Body of pancreas (tissue), 4 donors: ENCODE measurements at places on chromosomes 1 and 21.

DNA sequence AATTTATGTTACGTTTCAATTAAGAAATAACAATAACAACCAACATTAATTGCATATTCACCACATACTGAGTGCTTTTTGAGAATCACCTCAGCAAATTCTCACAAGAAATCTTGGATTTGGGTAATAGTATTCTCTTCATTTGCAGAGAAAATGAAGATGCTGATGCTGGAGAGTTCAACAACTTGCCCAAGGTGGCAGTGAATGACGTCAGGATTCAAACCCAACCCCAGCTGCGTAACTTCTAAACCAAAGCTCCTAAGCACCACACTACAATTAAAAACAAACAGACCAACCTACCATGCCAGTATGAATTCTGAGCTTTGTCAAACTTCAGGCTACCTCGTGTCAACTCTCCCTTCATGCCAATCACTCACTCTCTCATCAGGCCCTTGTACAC lies 46.7 kb upstream of the GJB5 start:
- H3K4me1 ChIP-seq, result no peaks in the 10 kb centered on the region
- H3K36me3 ChIP-seq, result no peaks in the 10 kb centered on the region
- H3K27ac ChIP-seq, result no peak overlapping the region
- no peaks in the 10 kb centered on the region for H3K27me3 ChIP-seq
- DNase-seq, result no peak

- H3K27ac ChIP-seq, result no peak overlapping the region
- DNase-seq, result no peak
Observed at GRCh38 chr1:110481968-110482623, 31.1 kb downstream of the PROK1 start.

DNA sequence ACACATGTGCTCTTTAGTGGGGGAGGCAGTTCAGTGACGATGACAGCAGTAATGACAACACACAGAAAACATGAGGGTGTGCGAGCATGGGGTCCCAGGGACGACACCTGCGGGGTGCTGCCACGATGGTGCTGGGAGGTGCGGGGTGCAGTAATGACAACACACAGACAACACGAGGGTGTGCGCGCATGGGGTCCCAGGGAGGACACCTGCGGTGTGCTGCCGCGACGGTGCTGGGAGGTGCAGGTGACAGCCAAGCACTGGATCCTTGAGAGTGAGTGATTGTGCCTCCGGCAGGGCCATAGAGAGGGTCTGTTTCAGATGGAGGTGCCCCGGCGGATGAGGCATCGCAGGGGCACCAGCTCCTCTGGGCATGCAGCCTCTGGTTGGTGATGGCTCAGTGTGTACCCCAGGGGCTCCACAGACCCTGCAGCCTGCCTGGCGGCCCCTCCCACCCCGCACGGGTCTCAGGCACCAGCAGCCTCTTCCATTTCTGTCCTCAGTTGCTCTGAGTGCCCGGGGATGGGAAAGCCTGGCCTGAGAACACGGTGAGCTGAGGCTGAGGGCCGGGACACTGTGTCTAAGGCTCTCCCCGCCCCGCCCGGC lies 191.7 kb upstream of the ARHGEF16 start:
- H3K36me3 ChIP-seq, result no peaks in the 10 kb centered on the region
- no peak overlapping the region for H3K4me3 ChIP-seq
- no peak overlapping the region for H3K27ac ChIP-seq
- H3K27me3 ChIP-seq, result no peaks in the 10 kb centered on the region

DNA sequence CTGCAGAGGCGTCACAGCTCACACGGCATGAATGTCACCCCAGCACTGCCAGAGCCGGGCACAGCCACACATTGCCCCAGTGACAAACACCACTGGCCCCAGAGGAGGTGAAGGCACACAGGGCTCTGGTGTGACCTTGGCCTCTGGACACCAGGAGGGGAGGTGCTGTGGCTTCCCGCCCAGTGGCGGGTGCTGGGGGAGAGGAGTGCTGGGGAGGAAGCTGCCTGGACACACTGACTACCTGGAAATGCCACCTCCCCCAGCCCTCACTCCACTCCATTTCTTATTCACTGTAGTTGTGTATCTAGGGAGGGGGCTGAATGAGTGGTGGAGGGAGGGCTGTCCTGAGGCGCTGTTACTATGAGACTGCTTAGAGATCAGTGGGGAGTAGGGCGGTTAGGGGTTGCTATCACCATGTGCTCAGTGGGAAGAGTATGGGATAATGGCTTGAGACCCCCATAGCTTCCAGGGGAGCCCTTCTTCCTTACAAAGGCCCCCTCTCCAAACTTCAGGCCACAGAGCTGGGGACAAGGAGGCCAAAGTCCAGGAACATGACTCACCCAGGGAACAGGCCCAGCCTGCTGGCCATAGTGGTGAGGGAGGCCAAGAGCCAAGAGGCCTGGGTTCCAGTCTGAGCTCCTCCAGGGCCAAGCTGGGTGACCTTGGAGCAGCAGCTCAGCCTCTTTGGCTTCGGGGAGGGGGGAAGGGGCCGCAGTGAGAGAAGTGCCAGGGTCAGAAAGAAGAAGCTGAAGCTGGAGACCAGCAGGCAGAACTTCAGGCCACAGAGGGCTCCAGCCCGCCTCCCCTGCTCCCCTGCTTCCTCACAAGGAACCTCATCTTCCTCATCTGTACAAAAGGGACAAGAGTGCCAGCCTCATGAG lies 40.1 kb downstream of the AHDC1 start:
- H3K27me3 ChIP-seq, result no peaks in the 10 kb centered on the region
- H3K36me3 ChIP-seq, result no peaks in the 10 kb centered on the region
- peak overlapping the region; percentile 93 for H3K27ac ChIP-seq

GRCh38 chr1:91427741-91428140 lies 23.1 kb upstream of the HFM1 start:
- H3K4me1 ChIP-seq, result no peaks in the 10 kb centered on the region
- no peaks in the 10 kb centered on the region for H3K27me3 ChIP-seq
- H3K4me3 ChIP-seq, result no peak overlapping the region
- no peaks in the 10 kb centered on the region for H3K36me3 ChIP-seq
- no peak for DNase-seq

DNA sequence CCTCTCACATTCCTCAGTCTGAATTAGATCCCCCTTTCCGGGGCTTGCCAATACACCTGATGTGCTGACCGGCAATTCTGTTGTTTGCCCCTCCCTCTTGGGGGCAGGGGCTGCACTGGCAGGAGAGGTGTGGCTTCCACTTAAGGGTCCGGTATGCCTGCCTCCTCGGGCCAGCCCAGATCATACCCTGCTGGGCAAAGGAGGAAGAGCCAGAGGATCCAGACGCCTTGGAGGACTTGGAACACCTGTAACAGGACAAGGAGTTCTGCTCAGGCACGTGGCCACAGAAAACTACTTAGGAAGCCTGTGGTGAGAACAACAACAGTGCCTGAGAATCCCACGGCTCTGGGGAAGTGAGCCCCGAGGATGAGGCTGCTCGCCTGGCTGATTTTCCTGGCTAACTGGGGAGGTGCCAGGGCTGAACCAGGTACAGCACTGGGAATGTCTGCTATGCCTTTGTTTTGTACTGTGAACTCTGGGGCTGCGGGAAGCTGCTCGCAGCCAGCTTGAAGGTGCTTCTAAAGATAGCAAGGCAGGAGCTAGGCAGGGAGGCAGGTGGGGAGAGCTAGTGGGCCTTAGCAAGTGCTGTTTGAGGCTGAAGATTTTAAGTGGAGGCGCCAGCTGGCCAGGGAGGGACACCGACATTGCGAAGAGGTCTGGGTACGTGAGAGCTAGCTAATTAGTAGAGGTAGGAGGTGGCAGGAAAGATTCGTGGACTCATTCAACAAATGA lies at the start of gene SMPDL3B:
SMPDL3B (plus strand) TSS at position 183 of the 732 bp plus-strand sequence; CDS start at position 367, 184 bp downstream.
- peak; percentile 86 for DNase-seq
- no peaks in the 10 kb centered on the region for H3K27me3 ChIP-seq
- peaks cover 14% of the 10 kb centered on the region for H3K4me1 ChIP-seq
- H3K27ac ChIP-seq, result peak within 1 kb of the TSS; percentile 65
- no peaks in the 10 kb centered on the region for H3K36me3 ChIP-seq
- H3K4me3 ChIP-seq, result peak within 1 kb of the TSS; percentile 34

- no peaks in the 10 kb centered on the region for H3K36me3 ChIP-seq
- peak overlapping the region; percentile 88 for H3K27ac ChIP-seq
- H3K4me1 ChIP-seq, result peaks cover 50% of the 10 kb centered on the region
- DNase-seq, result peak; percentile 56
- peak overlapping the region; percentile 85 for H3K4me3 ChIP-seq
Observed at GRCh38 chr21:26169061-26169610, 1.4 kb downstream of the APP start.

- H3K27ac ChIP-seq, result no peak overlapping the region
- H3K4me3 ChIP-seq, result no peak overlapping the region
- DNase-seq, result no peak
- H3K36me3 ChIP-seq, result no peaks in the 10 kb centered on the region
- H3K4me1 ChIP-seq, result no peaks in the 10 kb centered on the region
- H3K27me3 ChIP-seq, result no peaks in the 10 kb centered on the region
Observed at GRCh38 chr1:237875291-237875690, 15.4 kb downstream of the ZP4 start.

DNA sequence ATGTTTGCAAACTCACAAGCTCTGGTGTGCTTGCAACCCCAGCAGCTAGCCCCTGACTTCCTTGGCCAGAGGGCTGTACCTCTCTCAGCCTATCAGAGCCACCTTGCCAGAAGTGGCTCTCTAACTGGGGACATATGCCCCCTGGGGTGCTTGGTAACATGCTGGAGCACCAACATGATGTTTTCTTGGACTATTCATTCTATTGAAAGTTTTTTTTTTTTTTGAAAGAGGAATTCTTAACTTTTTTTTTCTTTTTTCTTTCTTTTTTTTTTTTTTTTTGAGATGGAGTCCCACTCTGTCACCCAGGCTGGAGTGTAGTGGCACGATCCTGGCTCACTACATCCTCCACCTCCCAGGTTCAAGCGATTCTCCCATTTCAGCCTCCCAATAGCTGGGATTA lies 14.7 kb upstream of the CAPN8 start:
- no peaks in the 10 kb centered on the region for H3K4me1 ChIP-seq
- H3K36me3 ChIP-seq, result no peaks in the 10 kb centered on the region
- no peak overlapping the region for H3K4me3 ChIP-seq
- H3K27ac ChIP-seq, result no peak overlapping the region

DNA sequence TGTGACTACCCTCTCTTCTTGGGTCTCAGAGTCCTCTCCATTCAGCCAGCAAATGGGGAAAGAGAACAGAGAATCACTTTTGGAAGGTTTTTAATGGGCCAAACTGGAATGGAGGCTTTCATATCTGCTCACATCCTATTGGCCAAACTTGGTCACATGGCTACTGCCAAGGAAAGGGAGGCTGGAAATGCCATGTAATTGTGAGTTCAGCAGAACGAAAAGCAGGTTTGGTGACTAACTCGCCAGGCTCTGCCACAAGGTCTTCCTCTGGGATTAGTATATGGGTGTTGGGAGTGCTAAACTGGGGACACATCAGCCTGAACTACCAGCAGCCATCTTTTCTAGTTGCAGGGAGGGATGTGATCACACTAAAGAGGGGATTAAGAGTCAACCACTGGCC lies 19.2 kb downstream of the RD3 start:
- no peak overlapping the region for H3K27ac ChIP-seq
- H3K36me3 ChIP-seq, result no peaks in the 10 kb centered on the region
- no peak for DNase-seq
- peaks cover 24% of the 10 kb centered on the region for H3K4me1 ChIP-seq
- no peak overlapping the region for H3K4me3 ChIP-seq

GRCh38 chr1:151062741-151063371 lies 2.7 kb downstream of the MLLT11 start:
- no peaks in the 10 kb centered on the region for H3K36me3 ChIP-seq
- no peak overlapping the region for H3K27ac ChIP-seq
- no peak overlapping the region for H3K4me3 ChIP-seq

DNA sequence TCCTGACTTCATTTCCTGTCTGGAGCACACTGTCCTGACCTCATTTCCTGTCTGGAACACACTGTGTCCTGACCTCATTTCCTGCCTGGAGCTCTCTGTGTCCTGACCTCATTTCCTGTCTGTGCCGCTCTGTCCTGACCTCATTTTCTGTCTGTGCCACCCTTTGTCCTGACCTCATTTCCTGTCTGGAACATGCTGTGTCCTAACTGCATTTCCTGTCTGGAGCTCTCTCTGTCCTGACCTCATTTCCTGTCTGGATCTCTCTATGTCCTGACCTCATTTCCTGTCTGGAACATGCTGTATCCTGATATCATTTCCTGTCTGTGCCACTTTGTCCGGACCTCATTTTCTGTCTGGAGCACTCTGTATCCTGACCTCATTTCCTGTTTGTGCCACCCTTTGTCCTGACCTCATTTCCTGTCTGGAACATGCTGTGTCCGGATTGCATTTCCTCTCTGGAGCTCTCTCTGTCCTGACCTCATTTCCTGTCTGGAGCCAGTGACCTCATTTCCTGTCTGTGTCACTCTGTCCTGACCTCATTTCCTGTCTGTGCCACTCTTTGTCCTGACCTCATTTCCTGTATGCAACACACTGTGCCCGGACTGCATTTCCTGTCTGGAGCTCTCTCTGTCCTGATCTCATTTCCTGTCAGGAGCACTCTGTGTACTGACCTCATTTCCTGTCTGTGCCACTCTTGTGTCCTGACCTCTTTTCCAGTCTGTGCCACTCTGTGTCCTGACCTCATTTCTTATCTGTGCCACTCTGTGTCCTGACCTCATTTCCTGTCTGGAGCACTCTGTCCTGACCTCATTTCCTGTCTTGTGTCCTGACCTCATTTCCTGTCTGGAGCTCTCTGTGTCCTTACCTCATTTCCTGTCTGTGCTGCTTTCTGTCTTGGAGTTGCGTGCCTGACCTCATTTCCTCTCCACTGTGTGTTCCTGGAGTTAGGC lies 27.6 kb downstream of the SKI start:
- DNase-seq, result no peak
- H3K4me3 ChIP-seq, result no peak overlapping the region
- peak overlapping the region; percentile 55 for H3K27ac ChIP-seq
- H3K4me1 ChIP-seq, result peaks cover 21% of the 10 kb centered on the region
- no peaks in the 10 kb centered on the region for H3K36me3 ChIP-seq

DNA sequence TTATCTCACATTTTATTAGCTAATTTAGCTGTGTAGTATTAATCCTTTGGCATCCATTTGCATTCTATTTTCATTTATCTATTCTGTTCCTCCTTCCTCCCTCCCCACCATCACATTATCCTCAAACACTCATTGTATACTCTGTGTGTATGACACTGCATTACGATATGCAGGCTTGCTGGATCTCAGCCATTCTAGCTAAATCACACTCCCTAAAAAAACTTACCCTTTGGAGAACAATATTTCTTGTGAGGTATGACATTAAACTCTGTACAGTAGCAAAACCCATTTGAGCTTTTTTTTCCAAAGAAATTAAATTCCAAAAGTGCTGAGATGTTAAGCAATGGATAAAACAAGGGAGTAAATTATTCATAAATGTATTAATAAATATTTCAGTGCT lies 11.4 kb upstream of the RAB3GAP2 start:
- no peaks in the 10 kb centered on the region for H3K27me3 ChIP-seq
- H3K27ac ChIP-seq, result no peak overlapping the region
- no peaks in the 10 kb centered on the region for H3K4me1 ChIP-seq
- no peak for DNase-seq
- no peaks in the 10 kb centered on the region for H3K36me3 ChIP-seq

- no peak overlapping the region for H3K4me3 ChIP-seq
- H3K4me1 ChIP-seq, result no peaks in the 10 kb centered on the region
- H3K27ac ChIP-seq, result no peak overlapping the region
- DNase-seq, result no peak
- H3K27me3 ChIP-seq, result no peaks in the 10 kb centered on the region
Observed at GRCh38 chr1:196535727-196536126, 72.5 kb downstream of the KCNT2 start.

GRCh38 chr21:44757731-44758130 lies 43.9 kb downstream of the UBE2G2 start:
- H3K27ac ChIP-seq, result no peak overlapping the region
- no peaks in the 10 kb centered on the region for H3K36me3 ChIP-seq
- no peak for DNase-seq
- no peak overlapping the region for H3K4me3 ChIP-seq

GRCh38 chr1:18166929-18167328 lies 59.3 kb downstream of the IGSF21 start:
- no peak for DNase-seq
- no peak overlapping the region for H3K4me3 ChIP-seq
- no peaks in the 10 kb centered on the region for H3K27me3 ChIP-seq
- H3K4me1 ChIP-seq, result no peaks in the 10 kb centered on the region
- H3K36me3 ChIP-seq, result no peaks in the 10 kb centered on the region
